ENCODE measurements at places on chromosomes 1 and 21. TPM values are rescaled to one million over a fixed set of nuclear protein-coding genes. Genes with fewer than 3 reads are reported as not detected.

Gene ACTA1
- 46.8 TPM for total RNA-seq

Gene SLC35F3
- total RNA-seq, result 0.12 TPM

Gene FNDC5
- total RNA-seq, result 5.6 TPM

Gene EBNA1BP2
- 29.0 TPM for total RNA-seq

Gene TNN
- total RNA-seq, result 0.30 TPM

Gene TRPM2
- total RNA-seq, result 7.0 TPM

Gene SPRR2F
- total RNA-seq, result not detected

Gene SLC30A7
- 36.2 TPM for total RNA-seq

Gene ZNF670
- 2.9 TPM for total RNA-seq
